ENCODE measurements at places on chromosomes 12 and 14.

DNA sequence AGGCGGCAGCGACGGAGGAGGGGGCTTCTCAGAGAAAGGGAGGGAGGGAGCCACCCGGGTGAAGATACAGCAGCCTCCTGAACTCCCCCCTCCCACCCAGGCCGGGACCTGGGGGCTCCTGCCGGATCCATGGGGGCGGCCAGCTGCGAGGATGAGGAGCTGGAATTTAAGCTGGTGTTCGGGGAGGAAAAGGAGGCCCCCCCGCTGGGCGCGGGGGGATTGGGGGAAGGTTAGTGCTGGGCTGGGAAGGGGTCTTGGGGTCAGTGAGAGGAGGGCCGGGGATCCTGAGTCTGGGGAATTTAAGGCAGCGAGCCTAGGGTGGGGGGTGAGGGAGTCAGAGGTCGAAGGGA is 203 bp downstream of the NFATC4 start:
- no peak for DNase-seq

- peak; percentile 71 for DNase-seq
These were observed 197.4 kb upstream of the PRMT8 start for GRCh38 chr12:3293446-3294161.

GRCh38 chr12:105275997-105276733 is 40.2 kb upstream of the APPL2 start:
- no peak for DNase-seq

GRCh38 chr14:53528185-53528671 is 375.1 kb upstream of the DDHD1 start:
- peak; percentile 63 for DNase-seq

- no peak for DNase-seq
These were observed 16.7 kb downstream of the HOMEZ start for GRCh38 chr14:23269193-23269592.

DNA sequence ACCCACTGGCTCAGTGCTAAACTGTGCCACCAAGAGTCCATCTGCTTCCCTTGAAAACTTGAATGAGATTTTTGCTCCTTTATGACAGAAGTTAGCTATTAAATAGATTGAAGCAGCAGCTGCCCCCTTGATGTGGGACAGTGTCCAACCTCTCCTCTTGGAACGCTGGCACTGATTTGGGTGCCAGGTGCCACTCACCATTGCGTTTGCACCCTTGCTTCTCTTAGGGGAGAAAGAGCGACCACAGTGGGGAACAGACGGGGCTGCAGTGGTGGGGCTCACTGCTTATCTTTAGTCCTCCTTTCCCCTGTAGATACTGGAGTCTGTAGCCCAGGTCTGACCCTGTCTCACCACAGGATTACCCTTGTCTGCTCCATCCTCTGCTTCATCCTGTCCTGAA is 9.4 kb downstream of the EP400 start:
- no peak for DNase-seq

GRCh38 chr12:2439332-2440100 is 355.3 kb upstream of the FKBP4 start:
- DNase-seq, result no peak

GRCh38 chr12:15151161-15152091 is 69.8 kb downstream of the RERG start:
- peak; percentile 53 for DNase-seq

DNA sequence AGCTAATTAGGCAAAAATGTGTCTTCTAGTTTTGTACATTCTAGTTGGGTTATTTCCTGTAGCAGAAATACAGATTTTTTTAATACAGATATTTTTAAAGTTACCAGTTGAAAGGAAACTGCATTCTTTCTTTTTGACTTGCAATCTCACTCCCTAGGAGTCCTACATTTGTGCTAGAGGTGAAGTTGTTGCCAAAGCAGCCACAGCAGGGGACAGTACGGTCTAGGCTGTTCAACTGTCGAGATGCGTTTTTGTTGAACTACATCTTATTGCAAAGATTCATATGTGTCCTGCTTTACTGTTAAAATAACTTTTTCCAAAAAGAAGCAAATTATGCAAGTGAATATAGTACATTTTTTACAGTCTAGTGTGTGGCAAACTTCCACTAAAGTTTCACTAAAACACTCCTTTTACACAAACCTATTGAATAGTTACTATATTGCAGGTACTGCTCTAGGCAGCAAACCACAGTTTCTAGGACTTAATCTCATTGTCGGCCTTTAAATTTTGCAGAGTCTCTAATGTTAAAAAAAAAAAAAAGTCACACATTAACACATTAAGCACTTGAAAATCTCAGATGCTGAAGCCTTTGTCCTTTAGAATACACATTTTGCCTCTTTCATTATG is 30.2 kb upstream of the SRGAP1 start:
- no peak for DNase-seq

- DNase-seq, result no peak
These were observed 37.7 kb upstream of the DICER1 start for GRCh38 chr14:95195031-95195430.

- DNase-seq, result no peak
These were observed 80.0 kb downstream of the EP400 start for GRCh38 chr12:132029503-132030300.

GRCh38 chr12:118328486-118329330 is 44.0 kb downstream of the TAOK3 start:
- no peak for DNase-seq

- no peak for DNase-seq
These were observed 398.6 kb upstream of the FLRT2 start for GRCh38 chr14:85131226-85131922.

DNA sequence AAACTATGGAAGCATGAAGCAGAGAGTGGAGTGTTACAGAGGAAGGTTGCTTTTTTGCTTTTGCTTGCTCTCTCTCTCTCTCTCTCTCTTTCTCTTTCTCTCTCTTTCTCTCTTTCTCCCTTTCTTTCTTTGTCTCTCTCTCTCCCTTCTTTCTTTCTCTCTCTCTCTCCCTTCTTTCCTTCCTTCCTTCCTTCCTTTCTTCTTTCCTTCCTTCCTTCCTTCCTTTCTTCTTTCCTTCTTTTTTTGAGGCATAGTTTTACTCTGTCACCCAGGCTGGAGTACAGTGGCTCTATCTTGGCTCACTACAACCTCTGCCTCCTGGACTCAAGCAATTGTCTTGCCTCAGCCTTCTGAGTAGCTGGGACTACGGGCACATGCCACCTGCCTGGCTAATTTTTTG is 7.6 kb downstream of the ARHGDIB start:
- no peak for DNase-seq

DNA sequence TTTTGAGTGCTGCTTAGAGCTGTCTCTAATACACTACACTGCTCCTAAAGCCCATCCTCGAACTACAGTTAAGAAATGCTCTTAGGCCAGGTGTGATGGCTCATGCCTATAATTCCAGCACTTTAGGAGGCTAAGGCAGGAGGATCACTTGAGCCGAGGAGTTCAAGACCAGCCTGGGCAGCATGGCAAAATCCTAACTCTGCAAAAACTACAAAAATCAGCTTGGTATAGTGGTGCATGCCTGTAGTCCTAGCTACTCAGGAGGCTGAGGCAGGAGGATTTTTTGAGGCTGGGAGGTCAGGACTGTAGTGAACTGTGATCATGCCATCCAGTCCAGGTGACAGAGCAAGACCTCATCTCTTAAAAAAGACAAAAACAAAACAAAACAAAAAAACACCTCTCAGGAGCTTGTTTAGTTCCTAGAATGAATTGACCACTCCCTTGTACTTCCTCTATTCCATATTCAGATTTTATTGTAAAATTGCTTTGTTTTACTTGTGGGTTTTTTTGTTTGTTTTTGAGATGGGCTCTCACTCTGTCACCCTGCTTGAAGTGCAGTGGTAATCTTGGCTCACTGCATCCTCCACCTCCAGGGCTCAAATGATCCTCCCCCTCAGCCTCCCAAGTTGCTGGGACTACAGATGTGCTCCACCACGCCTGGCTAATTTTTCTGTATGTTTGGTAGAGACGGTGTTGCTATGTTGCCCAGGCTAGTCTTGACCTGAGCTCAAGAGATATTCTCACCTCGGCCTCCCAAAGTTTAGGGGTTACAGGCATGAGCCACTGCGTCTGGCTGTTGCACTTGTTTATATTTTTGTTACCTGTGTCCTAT is 13.6 kb downstream of the MDM2 start:
- no peak for DNase-seq

- DNase-seq, result no peak
These were observed 49.3 kb downstream of the DLK1 start for GRCh38 chr14:100775831-100776591.

- DNase-seq, result no peak
These were observed 38.1 kb downstream of the LRTM2 start for GRCh38 chr12:1858456-1858855.

GRCh38 chr12:129049917-129050316 is 196.6 kb downstream of the GLT1D1 start:
- DNase-seq, result no peak

GRCh38 chr14:103390605-103391004 is 5.4 kb downstream of the MARK3 start:
- DNase-seq, result no peak

GRCh38 chr12:114954511-114955055 is 270.6 kb upstream of the TBX3 start:
- DNase-seq, result no peak

DNA sequence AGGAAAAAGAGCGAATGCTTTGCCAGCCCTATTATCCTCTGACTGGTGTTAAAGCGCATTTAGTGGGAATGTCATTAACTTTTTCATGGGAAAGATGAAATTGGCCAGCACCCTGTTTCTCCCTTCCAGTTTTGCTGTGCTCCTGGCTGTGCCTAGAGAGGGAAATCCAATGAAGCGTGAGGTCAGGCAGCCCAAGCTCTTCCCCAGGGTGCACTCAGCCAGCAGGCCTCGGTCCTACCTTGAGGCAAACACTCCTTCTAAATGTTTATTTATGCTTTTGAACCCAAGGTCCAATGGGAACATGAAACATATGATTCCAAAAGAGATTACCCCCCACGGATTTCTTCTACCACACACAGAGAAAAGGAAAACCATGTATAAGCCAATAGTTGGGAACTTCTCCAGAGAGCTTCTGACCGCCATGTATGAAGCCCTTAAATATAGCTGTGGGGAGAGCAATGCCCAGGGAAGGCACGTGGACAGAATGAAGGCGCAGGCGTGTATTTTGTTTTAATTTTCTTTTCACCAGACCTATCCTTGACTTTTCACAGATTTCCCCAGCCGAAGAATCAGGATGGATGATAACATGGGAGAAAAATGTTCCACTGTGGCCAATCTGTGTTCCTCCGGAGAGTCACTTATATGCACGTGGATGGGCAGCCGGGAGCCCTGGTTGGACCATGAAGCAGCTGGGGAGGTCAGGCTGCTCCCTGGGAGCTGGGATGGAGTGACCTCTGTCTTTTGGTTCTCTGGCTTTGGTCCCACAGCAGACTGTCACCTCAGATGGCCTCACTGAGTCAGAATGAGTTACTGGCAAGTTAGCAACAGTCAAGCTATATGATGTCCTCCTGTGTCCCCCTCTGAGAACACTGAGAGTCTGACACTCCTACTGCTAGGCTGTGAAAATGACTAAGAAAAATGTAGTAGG is 37.3 kb downstream of the GPR135 start:
- DNase-seq, result peak; percentile 93

DNA sequence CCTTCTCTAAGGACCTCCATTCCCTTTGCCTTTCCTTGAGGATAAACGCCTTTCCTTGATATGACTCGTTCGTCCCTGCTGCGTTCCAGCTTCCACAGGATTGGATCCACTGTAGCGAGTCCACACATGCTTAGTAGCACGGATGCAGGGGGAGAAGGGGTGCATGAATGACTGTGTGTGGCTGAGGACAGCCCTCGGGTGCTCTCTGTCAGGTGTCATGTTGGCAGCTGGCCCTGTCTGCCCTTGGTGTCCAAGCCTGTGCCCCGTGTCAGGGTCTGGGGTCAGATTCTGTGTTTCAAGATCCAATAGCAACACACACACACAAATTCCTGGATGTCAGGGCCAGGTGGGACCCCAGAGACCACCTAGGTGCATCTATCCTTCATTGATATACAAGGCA is 17.5 kb upstream of the KRT80 start:
- DNase-seq, result no peak

GRCh38 chr14:100314724-100315123 is 8.4 kb upstream of the SLC25A47 start:
- no peak for DNase-seq

DNA sequence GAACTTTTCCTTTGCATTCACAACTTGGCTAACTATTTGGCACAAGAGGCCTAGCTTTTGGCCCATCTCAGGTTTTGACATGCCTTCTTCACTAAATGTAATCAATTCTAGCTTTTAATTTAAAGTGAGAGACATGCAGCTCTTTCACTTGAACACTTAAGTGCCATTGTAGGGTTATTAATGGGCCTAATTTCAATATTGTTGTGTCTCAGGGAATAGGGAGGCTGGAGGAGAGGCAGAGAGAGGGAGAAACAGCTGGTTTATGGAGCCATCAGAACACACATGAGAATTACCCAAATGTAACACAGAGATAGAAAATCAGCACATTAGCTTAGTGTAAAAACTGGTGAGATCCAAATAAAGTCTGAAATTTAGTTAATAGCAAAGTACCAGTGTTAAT is 157.4 kb downstream of the RPAP3 start:
- no peak for DNase-seq

GRCh38 chr14:68141281-68142088 is 321.9 kb downstream of the RAD51B start:
- DNase-seq, result peak; percentile 70

DNA sequence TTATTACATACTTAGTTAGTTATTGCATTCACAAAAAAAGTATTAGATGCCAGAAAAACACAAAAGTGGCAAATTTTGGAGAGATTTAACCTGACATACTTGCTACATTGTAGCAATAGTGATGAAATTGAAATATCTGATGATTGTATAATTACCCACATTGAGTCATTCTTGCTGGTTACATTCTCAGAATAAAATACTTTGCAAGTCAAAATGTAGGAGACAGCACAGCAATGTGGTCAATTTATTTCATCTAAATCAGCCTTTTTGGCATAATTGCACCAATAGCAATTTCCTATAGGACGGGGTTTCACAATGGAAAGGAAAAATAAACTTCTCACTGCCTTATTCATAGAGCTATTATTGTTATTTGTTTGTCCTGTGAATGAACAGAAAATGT is 125.0 kb upstream of the ETV6 start:
- DNase-seq, result peak; percentile 25

GRCh38 chr12:14946861-14947260 is 8.5 kb upstream of the ERP27 start:
- DNase-seq, result no peak
